ENCODE measurements at places on chromosomes 7 and 10.
A peak's percentile ranks its signal among the peaks of the same experiment; 100 is the strongest.

GRCh38 chr10:134247-135131 is 766 bp upstream of the ZMYND11 start:
- peak; percentile 10 for DNase-seq

DNA sequence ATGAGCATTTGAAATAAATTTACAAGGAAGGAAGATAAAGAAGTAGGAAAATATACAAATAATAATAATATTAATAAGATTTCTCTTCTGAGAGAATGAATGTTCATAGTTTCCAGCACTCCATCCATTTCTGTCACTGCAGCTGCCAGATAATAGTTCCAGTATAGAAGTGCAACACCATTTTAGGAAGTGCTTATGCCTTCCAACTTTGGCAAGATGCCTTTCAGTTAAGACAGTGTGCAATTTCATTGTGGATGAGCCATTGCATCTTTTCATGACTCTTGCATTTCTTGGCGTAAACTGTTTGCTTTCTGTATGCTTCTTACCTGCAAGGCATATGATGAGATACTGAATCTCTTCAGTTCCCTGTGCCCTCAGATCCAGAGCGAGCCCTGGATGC is 185.0 kb downstream of the PDE1C start:
- no peak for DNase-seq

GRCh38 chr10:44786286-44786850 is 124.8 kb upstream of the TMEM72 start:
- DNase-seq = no peak

GRCh38 chr10:96420228-96421009 is 61.6 kb upstream of the OPALIN start:
- DNase-seq = no peak

DNA sequence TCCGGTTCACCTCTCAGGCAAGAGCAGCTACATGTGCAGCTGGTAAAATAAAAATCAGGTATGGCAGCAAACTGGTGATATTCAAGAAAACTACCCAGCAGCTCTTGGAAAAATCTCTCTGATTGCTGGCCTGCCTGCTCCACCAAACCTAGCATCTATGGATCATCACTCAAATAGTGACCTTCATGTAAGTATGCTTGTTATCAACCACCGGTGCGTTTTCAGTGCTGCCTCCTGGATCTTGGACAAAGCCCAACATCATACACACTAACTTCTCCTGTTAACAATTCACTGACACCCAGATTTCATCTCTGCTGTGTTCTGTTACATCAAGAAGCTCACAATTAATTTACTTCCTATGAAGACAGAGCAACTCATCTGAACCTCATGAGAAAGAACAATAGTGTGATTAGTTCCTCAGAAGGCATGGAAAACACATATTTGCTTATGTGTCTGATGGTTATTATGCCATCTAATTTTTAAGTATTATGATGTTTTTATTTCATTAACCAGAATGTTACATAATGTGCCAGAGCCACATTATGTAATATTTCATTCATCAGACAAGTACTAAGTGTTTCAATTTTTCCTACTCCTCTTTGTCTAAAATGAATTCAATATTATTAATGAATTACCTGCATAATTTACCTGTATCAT is 8.8 kb downstream of the CDK6 start:
- no peak for DNase-seq

GRCh38 chr7:138303230-138304070 is 156.6 kb upstream of the TRIM24 start:
- no peak for DNase-seq

GRCh38 chr7:38819463-38819862 is 89.5 kb downstream of the VPS41 start:
- DNase-seq = no peak

DNA sequence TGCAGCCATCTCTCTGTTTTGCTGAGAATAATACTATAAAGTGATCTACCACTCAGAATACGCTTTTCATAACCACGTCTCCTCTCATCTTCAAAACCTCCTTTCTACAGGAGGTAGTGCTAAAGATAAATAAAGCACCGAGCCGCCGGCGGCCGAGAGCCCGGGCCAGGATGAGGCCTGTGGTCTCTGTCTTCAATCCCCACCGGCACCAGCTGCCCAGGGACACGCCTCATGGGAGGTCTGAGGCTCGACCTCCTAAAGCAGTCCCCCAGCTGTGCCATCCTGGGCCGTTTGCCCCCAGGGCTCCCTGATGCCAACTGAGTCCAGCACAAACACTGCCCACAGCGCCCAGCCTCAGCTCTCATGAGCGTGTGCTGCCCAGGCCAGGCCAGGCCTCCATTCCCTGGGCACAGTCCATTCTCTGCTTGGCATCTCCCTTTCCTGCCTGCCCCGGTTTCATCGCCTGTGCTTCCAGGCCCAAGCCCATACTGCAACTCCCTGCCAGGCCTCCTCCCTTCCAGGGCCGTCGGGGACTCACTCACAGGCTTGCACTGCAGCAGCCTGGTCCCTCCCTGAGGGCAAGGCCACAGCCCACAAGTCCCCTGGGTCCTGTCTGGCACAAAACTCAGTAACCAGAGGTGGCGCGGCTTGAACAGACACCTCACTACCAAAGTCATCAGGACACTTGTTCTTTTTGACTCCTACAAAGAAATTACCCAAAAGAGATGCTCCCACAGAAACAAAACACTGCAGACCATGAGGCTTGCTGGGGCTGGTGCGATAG is 2.5 kb downstream of the INTS1 start:
- no peak for DNase-seq
